ENCODE measurements at places on chromosomes 2 and 18.

- no peak for DNase-seq
Observed at GRCh38 chr18:22822841-22823508, 110.2 kb upstream of the RBBP8 start.

DNA sequence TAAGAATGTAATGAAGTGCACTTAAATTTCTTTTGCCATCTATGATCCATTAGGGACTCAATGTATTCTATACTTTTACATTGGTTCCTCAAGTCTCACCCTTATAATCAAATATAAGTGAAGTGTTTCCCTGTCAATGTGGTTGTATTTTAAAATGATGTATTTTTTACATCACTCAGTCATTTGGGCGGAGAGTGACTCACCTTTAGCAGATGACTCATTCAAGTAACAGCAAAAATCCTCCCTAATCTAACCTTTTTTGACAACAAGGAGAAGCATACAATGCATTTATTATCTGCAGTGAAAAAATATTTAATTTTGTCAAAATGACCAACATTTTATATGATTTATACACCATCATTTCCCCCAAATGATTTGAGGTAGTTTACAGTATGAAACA is 94.4 kb downstream of the FANCL start:
- DNase-seq, result no peak

- no peak for DNase-seq
Observed at GRCh38 chr2:237208373-237209260, 122.9 kb downstream of the COPS8 start.

GRCh38 chr2:12543076-12543977 is 173.4 kb upstream of the TRIB2 start:
- DNase-seq, result no peak

GRCh38 chr2:217955881-217956493 is 46.8 kb downstream of the TNS1 start:
- no peak for DNase-seq

DNA sequence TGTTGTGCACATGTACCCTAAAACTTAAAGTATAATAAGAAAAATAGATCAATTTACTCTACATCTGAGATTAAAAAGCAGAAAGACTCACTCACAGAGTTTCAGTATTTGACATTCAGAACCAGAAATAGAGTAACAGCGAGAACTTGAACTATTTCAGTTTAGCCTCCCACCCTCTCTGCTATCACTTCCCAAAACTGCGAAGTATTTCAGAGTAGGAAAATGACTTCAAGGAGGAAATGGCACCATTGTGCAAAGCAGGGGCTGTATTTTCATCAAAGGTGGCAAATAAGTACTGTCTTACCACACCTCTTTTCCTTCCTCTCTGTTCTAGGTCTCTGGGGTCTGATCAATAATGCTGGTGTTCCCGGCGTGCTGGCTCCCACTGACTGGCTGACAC is 13.6 kb downstream of the DHRS9 start:
- no peak for DNase-seq

DNA sequence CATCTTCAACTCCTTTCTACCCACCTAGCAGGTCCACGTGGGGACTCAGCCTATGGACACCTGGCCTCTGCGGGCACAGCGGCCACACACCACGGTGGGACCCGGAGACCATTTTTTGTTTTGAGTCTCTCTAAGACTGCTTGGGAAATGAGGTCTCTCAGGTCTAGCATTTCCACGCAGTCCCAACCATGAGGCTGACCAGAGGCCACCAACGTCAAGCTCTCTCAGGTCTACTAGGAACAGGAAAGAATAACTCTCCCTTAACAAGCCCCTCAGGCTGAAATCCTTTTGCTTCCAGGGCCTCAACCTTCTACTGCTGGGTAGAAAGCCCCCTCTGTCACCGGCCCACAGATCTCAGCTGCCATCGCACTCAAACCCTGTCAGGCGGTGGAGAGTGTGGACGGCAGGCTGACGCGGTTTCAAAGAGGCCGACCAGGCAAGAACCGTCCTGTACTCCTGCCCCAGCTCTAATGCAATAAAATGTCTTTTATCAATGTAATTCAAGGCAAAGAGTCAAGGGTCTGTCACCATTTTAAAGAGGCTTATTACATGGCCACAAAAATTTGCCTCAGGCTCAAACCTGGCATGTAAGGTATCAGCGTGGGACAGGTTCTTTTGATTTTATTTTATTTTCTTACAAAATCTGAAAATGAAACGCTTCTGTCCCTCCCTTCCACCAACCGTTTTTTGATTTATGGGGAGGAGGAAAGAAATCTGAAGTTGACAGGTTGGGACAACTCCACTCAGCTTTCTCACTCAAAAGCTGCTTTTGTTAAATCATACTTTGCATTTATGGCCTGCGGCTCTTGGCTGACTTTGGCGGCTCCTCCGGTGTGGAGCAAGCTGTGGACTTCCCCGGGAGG is 74.0 kb downstream of the BCL11A start:
- no peak for DNase-seq

- DNase-seq, result no peak
Observed at GRCh38 chr2:95058466-95058988, 33.0 kb downstream of the MAL start.

DNA sequence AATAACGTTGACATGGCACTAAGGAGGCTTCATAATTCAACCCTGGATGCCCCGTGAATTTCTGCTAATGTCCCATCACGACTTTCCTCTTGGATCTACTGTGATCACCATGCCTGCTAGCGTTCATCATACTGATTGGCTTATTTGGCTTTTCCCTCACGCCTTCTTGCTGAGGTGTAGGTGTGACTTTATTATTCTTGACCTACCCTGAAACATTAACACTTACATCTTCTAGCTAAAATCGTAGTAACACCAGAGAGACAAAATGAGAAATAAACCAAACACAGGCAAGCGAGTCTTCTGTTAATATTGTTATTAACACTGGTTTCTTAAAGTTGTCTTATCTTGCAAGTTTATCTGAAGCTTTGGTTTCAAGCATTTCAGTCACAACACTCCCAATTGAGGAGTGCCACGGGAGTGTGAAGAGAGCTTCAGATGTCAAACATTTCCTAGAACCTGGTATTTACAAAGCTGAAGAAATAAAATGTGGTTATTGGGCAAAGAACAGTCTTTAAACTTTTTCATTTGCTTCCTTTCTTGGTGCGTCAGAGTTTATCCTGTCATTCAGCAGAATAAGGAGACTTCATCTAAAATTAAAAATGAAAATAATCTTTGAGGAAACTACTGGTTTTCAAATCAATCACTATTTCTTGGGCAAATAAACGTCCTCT is 15.4 kb upstream of the STAT1 start:
- no peak for DNase-seq

DNA sequence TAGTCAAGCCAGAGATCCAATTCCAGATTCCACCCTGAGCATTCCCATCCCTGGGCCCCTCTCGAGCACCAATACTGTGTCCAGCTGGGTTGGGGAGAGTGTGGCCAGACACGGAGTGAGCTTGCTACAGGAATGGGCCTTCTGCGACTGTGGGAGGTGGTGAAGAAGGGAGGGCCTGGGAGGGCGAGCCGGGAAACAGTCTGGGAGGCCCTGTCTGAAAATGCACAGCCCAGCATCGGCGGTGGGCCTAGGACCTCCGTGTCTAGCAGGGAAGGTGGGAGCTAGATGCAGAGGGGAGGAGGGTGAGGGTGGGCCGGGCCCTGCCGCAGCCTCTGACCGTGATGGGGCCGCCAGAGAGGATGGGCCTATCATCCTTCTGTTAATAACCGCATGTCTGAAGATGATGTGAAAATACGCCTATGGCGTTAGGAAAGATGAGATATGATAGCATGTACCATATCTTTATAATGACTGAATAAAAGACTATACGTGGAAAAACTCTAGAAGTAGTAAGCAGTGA is 1.9 kb upstream of the OTOS start:
- no peak for DNase-seq

DNA sequence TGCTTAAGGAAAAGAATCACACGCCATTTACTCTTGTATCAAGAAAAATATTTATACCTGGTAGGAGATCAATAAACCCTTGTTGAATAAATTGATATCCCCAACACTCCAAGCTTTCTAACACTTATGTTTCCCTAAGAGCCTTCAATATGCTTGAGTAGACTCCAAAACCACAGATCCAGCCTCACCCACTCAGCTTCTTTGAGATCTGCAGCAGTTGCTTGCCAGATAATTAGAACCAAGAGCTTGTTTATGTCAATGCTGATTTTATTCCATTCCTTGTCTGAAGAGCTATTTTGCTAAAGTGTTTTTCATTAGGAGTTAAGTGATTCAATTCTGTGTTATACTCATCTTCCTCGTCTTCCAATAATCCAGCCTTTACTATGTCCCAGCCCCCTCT is 26.3 kb upstream of the CRIM1 start:
- no peak for DNase-seq

DNA sequence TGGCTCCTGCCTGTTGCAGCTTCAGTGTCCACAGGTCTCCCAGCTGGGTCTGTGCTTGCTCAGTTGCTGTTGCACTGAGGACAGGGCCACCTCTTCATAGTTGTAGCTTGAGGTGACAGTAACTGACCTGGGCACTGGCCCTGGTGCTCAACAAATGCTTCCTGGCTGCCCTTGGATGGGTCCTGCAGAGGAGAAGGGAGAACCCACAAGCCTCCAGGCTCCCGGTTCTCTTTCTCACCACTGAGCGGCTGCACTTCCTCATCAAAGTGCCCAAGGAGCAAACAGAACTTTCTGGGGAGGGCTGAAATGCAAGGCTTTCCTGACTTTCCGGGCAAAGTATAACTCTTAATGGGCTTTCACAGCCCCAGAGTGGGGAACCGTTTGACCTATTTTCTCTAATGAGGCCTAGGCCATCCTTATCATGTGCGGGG is 38.7 kb downstream of the LCT start:
- no peak for DNase-seq

- DNase-seq, result no peak
Observed at GRCh38 chr2:20444101-20444992, 2.5 kb upstream of the RHOB start.

- no peak for DNase-seq
Observed at GRCh38 chr2:24365826-24366225, 5.5 kb upstream of the ITSN2 start.

GRCh38 chr2:183242937-183243336 is 118.7 kb downstream of the NUP35 start:
- DNase-seq, result no peak

DNA sequence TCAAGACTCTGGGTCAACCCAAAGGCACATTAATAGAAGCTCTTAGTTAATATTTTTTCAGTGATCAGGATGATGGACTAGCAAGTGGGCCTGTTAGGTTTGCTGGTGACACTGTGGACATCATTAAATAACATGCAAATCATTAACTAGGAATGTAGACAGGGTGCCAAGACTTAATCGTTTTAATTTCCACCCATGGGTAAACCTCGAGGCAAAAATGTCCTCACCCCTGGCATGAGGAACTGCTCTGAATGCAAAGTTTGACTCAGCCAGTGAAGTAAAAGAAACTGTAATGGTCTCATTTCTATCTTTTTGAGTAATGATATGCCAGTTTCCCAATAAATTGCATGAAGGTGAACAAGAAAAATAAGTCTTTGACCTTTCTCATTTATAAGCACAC is 152.6 kb upstream of the MEX3C start:
- DNase-seq, result no peak

- DNase-seq, result no peak
Observed at GRCh38 chr2:23706613-23707078, 220.3 kb downstream of the ATAD2B start.

DNA sequence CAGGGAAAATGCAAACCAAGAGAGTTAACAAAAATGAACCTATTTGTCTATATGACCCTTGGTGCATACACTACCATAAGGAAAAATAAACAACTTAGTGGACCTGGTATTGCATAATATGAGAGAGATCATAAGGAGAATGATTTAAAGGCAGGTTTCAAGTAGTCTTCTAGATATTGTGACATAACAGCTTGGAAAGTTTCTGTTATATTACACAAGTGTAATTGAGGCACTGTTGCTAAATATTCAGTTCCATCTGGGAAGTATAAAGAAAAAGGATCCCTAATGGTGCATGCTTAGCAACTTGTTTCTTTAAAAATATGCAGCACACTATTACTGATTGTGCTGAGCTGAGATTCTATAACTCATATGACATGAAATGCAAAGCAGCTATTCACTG is 252.2 kb upstream of the SPHKAP start:
- DNase-seq, result no peak

DNA sequence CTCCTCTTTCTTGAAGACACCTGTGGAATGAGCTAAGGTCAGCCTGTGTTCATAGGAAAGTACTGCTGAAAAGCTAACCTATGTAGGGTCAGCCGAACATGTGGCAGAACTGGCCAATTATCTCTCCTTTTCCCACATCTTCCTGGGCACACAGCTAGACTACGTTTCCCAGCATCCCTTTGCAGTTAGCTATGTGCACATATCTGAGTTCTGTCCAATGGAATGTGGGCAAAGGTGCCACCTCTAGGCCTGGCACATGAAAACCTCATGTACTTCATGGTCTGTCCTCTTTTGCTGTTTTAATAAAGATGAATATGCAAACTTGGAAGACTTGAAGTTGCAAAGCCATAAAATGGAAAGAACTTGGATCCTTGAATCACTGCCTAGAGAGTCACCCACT is 352.6 kb downstream of the TNS1 start:
- DNase-seq, result no peak

DNA sequence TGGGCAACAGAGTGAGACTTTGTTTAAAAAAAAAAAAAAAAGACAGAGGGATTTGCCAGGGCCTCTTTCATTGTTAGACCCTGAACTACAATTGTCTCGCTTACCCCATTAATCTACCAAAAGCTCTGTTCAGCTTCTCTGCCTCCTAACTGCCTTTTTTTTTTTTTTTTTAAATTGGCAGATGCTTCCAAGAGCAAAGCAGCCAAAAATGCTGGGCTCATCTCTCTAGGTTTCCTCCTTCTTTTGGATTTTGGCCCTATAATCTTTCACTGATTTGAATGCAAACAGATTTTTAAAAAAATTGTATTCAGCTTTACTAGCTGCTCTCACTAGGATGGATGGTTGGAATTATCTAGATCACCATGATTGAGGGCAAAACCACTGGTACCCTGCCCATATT is 33.2 kb upstream of the RAPGEF4 start:
- DNase-seq, result no peak

- DNase-seq, result no peak
Observed at GRCh38 chr2:28709101-28709500, 42.5 kb upstream of the PPP1CB start.

DNA sequence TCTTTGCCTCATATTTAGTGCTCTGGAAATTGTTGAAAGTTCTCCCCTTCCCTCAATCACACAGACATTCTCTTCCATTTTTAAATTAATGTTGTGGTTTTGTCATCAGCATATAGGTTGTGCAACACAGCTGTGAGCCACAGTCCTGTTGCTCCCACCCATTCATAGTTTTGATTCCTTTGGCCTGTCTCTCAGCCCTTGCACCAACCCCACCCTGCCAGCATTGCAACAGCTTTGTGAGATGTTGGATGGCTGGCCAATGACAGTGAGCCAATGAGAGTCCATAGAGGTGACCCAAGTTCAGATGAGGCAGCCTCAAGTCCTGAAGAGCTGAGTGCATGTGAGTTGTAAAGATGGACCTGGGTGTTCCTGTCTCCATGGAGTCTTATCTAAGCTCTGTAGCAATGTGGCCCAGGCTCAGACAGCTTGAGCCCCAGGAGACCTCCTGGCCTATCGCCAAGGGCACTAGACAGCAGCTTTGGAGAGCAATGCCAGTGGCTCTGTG is 775.5 kb downstream of the RNF144A start:
- no peak for DNase-seq

Measured in stimulated activated CD8-positive, alpha-beta memory T cell treated with anti-CD3 and anti-CD28 coated beads, Interleukin-15, amount 100 ng/mL, for 4 hours (primary cell).